ENCODE measurements at places on chromosomes 3 and 15.
A peak's percentile ranks its signal among the peaks of the same experiment; 100 is the strongest.

GRCh38 chr15:89912674-89913396 is at the start of gene ARPIN:
Gene ARPIN, minus strand, starts transcription at chr15:89912952. Its CDS starts 117 bp downstream, at chr15:89912835.
- no peak for DNase-seq

- no peak for DNase-seq
Measured at GRCh38 chr3:100124201-100124761, 10.0 kb upstream of the FILIP1L start.

GRCh38 chr3:113064183-113064582 is 73.4 kb downstream of the GTPBP8 start:
- no peak for DNase-seq

GRCh38 chr15:59304034-59304795 is 68.5 kb downstream of the MYO1E start:
- DNase-seq, result no peak

DNA sequence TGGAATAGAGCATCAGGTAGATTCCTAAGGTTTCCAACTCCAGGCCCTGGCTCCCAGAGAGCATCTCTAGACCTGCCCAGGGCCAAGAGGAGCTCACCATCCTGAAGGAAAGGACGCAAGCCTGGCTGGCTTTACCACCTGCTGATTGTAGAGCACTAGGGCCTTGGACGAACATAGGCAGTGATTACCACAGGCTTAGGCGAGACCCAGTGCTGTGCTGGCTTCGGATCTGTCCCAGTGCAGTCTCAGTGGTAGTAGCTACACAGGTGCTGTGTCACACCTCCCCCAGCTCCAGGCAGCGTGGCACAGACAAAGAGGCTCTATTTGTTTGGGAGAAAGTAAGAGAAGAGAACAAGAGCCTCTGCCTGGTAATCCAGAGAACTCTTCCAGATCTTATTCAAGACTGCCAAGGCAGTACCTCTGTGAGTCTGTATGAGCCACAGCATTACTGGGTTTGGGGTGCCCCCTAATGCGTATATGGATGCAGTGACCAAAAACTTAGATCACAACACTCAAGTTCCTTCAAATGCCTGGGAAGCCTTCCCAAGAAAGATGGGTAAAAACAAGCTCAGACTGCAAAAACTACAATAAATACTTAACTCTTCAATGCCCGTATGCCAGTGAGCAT is 25.4 kb downstream of the ISG20 start:
- DNase-seq, result no peak

DNA sequence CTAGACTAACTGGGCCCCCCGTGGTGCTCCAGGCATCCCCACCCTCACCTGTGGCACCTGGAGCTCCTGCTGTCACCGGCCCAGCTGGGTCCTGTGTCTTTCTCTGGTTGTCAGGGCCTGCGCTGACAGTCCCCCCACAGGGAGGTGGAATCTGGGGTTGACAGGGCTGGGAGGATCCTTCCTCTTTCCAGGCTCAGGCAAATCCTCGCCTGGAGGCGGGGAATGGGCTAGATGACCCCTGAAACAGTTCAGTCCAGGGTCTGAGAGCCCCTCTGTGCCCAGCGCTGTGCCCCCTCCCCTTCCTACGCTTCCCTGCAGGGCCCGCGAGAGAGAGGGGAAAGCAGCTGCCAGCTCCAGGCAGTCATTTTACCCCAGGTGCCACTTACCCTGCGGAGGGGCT is 50.1 kb upstream of the MCF2L2 start:
- DNase-seq, result no peak

GRCh38 chr3:58665405-58665804 is 1.2 kb downstream of the FAM3D start:
- no peak for DNase-seq

DNA sequence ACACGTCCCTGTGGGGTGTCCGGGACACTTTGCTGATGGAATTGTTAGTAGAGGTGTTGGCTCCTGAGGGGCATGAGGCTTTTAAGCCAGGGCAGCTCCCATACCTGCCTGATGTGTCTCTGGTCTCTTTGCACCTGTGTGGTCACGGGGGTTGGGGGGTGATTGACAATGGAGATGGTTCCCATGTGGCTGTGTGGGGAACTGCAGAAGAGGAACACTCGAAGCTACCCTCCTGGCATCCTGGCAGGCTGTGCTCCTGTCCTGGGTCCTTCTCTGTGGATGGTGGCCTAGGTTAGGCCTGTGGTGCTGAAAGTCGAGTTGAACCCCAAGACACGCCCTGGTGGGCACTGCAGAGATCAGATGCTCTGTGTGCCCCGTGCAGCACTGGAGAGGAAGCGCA is 73.4 kb downstream of the HMCES start:
- DNase-seq, result no peak

GRCh38 chr15:48888191-48888590 is 10.3 kb downstream of the EID1 start:
- no peak for DNase-seq

DNA sequence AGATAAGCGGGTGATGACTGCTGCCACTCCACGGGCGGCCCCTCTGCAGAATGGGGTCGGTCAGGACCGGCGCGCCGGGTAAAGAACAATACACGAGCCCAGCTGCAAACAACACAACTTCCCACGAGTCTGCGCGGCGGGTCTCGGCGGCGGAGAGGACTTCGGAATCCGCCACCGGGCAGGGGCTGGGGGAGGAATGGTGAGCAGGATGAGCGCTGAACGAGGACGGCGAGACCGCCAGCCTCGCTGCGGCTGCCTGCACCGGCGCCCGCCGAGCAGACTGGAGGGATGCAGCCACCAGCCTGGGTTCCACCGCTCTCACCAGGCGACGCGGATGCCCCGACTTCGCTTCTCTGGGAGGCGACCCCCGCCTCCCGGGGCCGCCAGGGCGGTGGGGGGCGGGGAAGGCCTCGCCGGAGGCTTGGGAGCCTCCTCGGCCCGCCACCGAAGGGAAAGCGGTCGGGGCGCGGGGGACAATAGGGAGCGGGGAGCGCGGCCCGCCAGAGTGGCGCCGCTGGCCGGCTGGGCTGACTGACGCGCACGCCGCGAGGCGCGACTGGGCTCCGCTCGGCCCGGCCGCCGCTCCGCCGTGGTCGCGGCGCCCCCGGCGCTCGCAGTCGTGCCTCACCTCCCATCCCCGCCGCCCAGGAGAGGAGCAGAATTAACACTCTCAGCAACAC is 515 bp downstream of the ADAM10 start:
- DNase-seq, result no peak

- no peak for DNase-seq
Measured at GRCh38 chr3:105944276-105944675, 75.5 kb upstream of the CBLB start.

DNA sequence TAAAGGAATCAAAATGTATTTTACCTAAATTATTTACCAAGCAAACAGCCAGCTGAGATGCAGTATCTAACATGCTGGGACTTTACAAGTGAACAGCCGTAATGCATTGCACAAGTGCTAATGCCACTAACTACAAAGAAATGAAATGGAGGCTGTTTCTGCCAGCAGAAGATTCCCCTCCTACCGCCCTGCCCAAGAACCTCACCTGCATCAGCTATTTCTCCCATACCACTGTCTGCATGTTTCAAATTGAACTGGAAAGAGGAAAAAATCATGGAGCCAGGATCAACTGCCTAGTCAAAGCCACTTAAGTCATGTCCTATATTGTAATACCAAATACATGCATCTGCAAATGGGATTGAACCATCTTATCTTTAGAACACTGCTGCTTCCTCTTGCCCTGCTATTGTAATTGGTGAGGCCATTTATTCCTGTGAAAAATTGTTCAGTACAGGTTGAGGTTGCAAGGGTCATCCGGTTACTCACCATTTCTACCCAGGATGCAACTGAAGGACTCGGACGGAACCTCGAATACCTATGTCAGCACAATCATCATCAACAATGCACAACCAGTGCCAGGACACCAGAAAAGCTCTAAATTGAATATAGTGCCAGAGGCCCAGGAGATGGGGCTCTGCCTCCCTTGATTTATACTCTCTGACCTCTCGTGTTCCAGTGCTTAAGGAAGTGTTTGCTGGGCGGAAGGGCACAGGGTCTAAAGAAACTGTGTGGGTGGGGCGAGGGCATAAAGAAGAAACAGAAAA is 27.5 kb downstream of the ANXA2 start:
- DNase-seq, result no peak

DNA sequence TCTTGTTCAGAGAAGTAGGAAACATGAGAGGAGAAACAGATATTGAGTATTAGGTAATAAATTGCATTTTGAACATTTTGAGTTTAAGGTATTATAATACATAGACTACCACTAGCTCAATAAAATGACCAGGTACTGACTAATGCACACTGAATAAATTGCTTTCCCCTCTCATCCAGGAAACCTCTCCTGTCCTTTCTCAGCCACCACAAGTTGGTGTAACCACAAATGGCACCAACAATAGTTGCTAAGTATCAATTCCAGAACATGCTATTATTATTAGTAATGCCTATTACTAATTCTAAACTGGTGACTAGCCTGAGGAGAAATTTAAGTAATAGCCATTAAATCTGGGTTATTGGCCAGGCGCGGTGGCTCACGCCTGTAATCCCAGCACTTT is 47.3 kb upstream of the XRN1 start:
- DNase-seq, result no peak

DNA sequence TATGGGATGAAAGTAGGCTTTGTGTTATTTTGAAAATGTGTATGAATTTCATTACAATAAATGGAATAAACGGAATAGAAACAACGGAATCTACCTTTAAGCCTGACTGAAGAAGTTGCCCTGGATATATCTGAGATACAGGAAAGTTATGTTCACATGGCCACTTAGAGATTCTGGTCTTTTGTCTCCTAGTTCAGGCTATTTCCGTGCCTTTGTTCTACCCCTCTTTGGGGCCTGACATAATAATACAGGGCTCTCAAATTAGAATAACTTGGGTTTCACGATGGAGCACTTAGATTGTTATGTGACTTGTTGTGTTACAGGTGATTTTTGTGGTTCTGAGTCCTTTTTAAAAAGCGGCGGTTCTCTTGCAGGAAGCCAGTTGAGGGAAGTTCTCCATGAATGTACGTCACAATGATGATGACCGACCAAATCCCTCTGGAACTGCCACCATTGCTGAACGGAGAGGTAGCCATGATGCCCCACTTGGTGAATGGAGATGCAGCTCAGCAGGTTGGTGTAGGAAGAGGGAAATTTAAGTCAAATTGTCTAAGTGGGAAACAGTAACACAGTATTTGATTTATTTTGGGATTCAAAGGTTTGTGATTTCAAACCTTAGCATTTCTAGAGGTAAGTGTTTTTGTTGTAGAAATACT is 72.8 kb downstream of the FNDC3B start:
- DNase-seq, result no peak

DNA sequence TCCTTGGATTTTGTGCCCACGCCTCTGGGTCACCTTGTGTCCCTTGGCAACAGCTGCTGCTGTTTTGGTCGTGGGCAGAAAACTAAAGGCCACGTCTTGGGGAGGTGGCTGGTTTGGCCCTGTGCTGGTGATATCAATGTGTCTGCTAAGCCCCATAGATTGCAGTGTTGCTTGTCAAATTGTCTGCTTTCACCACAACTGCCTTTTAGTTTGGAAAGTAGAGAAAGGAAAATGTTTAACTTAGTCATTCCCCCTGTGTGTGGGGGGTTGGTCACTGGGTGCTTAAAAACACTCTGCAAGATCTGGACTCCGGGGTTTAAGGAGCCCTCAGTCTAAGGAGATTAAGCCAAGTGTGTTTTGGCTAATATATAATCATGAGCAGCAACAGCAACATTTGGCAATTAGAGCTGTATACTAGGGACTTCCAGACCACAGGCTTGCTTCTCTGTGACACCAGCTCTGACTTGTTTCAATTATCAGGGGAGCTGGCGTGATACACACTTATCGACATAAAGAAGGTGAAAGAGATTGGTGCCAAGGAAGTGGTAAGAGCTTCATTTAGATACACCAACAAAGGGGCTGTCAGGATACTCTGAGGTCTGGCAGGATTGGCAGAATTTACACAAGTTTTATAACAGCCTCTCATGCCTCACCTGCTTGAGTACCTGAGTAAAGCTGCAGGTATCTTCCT is 3.5 kb downstream of the SMAD3 start:
- DNase-seq, result no peak

- no peak for DNase-seq
Measured at GRCh38 chr3:130341388-130341787, 4.1 kb upstream of the COL6A5 start.

- no peak for DNase-seq
Measured at GRCh38 chr3:24222165-24222805, 272.4 kb downstream of the THRB start.

DNA sequence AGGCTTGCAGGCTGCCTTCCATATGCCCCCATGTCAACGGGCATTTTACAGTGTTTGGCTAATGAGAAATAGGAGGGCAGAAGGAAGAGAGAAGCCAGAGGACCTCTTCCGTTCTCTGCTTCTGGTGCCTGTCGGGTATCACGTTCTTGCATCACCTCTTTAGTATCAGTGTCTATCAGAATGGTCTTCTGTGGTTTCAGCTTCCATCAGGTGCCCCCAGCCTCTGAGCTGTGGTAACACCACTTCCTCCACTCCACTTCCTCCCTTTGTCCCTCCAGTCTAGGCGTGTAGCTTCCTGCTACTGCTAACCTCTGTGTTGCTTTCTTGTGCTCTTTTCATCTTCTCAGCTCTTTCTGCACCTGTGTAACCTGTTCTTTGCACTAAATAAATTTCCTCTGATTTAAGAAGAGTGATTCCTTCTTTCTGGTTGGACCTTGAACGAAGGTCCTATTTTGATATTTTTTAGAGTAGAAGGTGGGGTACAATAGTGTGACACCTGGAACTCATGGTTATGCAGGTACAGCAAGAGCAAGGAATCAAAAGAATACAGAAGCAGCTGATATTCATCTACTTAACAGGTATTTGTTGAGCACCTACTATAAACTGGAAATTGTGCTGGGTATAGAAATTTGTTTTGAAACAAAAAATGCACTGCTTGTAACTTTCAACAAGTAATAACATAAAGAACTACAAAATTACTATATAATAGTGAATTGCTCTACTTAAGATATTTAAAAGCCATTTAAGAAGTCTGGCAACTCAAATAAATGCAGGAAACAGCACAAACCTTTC is 27.4 kb upstream of the FOXB1 start:
- DNase-seq, result peak; percentile 7

- no peak for DNase-seq
Measured at GRCh38 chr3:137347132-137347531, 389.3 kb downstream of the IL20RB start.

GRCh38 chr3:184325715-184326369 is 11.4 kb downstream of the EIF4G1 start:
- no peak for DNase-seq

DNA sequence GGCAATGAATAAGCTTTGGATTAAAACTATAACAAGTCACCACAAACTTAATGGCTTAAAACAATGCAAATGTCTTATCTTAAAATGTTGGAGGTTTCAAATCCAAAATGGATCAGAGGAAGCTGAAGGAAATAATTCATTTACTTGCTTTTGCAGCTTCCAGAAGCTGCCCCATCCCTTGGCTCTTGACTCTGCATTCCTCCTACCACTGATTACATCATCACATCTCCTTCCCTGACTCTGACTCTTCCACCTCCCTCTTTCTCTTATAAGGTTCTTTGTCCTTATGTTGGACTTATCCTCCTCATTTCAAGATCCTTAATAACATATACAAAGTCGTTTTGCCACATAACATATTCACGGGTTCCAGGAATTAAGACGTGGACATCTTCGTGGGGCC is 982.8 kb upstream of the ROBO1 start:
- no peak for DNase-seq

DNA sequence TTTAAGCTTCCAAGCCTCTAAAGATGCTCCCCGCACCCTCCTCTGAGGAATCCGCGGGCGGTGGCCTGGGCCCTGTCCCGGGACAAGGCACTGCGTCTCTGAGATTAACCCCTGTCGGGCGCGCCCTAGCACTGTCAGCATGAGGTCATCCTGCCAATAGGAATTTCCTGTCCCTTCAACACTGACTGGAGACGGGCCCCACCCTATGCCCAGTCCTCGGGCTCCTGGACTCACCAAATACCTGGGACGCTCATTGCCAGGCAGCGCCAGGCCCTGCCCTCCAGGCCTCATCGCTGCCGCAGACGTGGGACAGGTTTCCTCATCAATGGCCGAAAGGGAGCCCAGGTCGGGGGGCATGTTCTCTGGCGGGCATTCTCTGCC is 67.6 kb upstream of the SH3GL3 start:
- DNase-seq, result no peak

Measured in GM12864 (cell line).